ENCODE measurements at places on chromosomes 1 and 21.

GRCh38 chr1:92315766-92316599, 17.1 kb downstream of the RPAP2 start:
- DNase-seq = no peak

GRCh38 chr1:83689921-83690868, 308.7 kb downstream of the TTLL7 start:
- DNase-seq = no peak

GRCh38 chr1:19011845-19012231, 55.4 kb upstream of the IFFO2 start:
- no peak for DNase-seq

GRCh38 chr1:29271724-29272123, 35.4 kb downstream of the PTPRU start:
- no peak for DNase-seq

- no peak for DNase-seq
Observed at GRCh38 chr21:46027851-46028493, 46.4 kb downstream of the COL6A1 start.

- DNase-seq = no peak
Observed at GRCh38 chr1:107379826-107380225, 239.0 kb downstream of the NTNG1 start.

DNA sequence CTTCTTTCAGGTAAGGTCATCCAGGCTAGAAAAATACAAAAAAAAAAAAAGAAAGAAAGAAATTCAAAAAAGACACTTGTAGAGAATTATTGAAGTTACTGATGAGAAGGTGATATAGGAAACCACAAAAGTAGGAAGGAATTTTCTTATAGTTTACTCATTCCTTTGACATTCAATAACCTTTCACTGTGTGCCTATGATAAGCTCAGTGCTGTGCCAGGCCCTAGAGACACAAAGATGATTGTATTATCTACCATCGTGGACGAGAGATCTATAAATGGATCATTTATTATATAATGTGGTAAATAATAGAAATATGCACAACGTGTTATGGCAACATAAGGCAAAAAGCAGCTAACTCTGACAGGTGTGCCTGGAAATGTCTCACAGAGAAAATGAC, 109.6 kb upstream of the NGF start:
- no peak for DNase-seq

- DNase-seq = no peak
Observed at GRCh38 chr21:45303091-45303615, 15.5 kb upstream of the POFUT2 start.

DNA sequence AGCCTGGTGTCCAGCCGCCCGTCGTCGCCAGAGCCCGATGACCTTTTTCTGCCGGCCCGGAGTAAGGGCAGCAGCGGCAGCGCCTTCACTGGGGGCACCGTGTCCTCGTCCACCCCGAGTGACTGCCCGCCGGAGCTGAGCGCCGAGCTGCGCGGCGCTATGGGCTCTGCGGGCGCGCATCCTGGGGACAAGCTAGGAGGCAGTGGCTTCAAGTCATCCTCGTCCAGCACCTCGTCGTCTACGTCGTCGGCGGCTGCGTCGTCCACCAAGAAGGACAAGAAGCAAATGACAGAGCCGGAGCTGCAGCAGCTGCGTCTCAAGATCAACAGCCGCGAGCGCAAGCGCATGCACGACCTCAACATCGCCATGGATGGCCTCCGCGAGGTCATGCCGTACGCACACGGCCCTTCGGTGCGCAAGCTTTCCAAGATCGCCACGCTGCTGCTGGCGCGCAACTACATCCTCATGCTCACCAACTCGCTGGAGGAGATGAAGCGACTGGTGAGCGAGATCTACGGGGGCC, 1.2 kb downstream of the OLIG2 start:
- DNase-seq = no peak

- DNase-seq = no peak
Observed at GRCh38 chr1:195715652-195716051, 892.6 kb downstream of the KCNT2 start.

- no peak for DNase-seq
Observed at GRCh38 chr1:66699213-66699612, 53.0 kb upstream of the DYNLT5 start.

- no peak for DNase-seq
Observed at GRCh38 chr21:41375875-41376274, 14.0 kb downstream of the MX2 start.

DNA sequence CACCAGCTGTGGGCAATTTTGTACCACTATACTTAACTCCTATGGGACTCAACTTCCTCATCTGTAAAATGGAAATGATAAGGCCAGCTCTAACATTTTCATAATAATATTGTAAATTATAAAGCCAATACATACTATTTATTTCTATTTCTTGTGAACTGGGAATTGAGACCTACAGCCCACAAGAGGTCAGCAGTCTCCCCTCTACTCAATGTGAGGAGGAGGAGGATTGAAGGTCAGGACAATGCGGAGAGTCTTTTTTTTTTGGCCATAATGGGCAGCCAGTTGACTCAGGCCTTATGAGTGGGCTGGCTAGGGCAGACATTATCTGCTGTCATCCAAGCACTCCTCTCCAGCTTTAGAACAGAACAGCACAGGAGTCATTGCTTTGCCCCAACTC, 90.5 kb downstream of the NUF2 start:
- no peak for DNase-seq

- DNase-seq = no peak
Observed at GRCh38 chr1:203278082-203278884, 27.0 kb upstream of the BTG2 start.

GRCh38 chr1:71390518-71390917, 309.7 kb upstream of the ZRANB2 start:
- DNase-seq = no peak

GRCh38 chr1:9066945-9067807, 2.3 kb downstream of the SLC2A5 start:
- DNase-seq = no peak

GRCh38 chr1:206131037-206131436, 13.8 kb upstream of the AVPR1B start:
- no peak for DNase-seq

DNA sequence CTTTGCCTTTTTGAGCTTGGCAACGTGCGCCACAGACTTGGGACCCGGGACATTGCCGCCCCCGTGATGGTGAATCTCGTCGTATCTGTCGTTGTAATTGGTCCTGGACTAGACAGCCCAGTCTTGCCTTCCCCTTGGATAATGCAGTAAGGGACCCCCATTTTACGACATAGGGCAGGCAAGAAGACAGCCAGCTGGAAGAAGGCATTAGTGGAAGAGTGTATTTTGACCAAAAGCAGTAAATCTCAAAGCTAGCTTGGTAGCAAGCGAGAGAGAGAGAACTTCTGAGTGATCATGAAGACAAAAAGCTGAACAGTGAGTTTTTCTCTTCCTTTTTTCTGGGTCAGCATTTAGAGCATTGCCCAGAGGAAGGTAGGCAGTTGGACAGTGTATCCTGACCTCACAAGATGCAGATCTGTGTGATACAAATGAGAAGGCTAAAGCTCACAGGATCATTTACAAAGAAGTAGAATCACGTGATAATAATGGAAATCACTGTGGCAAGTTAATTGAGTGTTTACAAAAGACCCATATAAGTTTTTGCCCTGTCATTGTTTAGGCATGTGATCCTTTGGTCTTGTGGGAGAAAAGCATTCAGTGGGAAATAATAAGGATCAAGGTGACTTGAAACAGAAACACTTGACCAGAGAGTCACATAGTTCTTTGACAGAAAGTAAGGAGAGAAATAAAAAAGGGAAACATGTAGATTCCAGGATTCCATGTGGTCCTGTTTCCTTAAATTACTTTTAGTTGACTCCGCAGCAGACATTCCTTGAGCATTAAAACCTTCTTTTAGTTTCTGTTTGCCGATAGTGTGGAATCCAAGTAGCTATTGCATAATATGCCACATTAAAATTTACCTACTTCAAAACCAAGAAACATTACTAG, 66.3 kb downstream of the CNST start:
- DNase-seq = no peak

DNA sequence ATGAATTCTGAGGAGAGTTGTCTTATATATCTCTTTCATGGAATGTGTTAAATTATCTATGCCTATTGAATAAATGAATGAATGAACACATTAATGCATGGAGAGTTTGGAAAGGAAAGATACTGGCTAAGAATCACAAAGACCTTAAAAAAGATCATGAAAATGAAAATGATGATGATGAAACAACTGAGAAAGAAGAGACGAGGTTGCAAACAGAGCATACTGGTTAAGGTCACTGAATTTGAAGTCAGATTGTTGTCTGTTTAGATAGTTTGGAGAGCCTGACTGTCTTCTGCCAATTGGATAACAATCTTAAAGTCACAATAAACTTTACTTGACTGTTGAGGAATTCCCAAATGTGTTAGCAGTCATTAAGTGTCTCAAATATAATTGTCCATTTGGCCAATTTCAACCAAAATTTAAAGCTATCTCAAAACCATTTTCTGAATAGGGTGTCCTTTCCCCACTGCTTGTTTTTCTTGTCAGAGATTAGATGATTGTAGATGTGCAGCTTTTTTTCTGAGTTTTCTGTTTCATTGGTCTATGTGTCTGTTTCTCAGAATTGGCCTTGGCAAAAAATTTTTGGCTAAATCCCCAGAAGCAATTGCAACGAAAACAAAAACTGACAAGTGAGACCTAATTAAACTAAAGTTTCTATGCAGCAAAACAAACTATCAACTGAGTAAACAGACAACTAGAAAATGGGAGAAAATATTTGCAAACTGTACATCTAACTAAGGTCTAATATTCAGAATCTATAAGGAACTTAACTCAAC, 132.2 kb downstream of the PTGER3 start:
- DNase-seq = no peak

GRCh38 chr21:15148437-15148836, 83.6 kb upstream of the NRIP1 start:
- DNase-seq = no peak

DNA sequence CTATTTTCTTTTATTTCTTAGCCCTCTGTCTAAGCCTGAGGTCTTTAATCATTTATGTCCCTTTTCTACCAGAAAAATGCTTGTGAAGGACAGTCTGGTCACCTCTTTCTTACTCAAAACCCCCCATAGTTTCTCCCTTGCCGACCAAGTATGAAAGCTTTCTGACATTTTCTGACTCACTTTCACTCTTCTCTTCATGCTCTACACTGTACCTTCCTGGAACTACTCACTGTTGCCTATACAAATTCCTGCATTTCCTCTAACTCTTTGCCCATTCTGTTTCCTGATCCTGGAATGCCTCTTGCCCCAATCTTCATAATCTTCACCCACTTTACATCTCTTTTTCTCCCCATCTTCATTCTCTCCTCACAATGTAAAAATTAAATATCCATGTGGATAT, 380.0 kb downstream of the HHIPL2 start:
- DNase-seq = no peak

DNA sequence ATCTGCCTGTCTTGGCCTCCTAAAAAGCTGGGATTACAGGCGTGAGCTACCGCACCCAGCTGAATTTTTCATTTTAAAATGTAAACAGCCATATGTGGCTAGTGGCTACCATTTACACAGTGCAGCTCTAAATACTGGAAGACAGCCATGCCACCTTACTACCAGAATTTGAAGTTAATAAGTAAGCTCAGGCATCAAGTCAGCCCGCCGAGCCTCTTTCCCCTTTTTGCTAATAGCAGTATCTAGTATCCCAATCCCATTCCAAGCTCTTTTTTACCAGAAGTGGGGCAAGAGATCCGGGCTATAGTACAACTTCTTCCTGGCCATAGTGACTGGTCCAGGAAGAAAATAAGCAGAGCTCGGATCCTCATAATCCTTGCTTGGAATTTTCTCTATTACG, 15.1 kb downstream of the TAF13 start:
- no peak for DNase-seq

GRCh38 chr1:231616667-231617066, 9.9 kb upstream of the DISC1 start:
- no peak for DNase-seq

DNA sequence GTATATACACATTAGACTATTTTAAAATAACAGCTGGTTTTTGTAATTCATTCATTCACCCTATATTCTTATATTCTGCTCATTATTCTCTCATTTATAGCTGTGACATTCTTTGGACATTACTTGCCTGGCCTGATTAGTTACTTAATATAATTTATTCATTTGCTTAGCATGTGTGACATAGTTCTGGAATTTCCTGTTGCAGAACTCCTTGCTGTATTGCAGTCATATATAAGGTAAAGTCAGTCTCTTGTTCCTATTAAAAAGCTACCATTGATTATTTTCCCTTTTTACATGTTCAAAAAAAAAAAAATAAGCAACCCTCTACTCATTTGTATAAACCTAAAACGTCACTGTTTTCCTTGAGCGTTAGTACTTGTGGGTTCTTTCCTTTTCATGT, 23.9 kb downstream of the GNAT2 start:
- DNase-seq = no peak

DNA sequence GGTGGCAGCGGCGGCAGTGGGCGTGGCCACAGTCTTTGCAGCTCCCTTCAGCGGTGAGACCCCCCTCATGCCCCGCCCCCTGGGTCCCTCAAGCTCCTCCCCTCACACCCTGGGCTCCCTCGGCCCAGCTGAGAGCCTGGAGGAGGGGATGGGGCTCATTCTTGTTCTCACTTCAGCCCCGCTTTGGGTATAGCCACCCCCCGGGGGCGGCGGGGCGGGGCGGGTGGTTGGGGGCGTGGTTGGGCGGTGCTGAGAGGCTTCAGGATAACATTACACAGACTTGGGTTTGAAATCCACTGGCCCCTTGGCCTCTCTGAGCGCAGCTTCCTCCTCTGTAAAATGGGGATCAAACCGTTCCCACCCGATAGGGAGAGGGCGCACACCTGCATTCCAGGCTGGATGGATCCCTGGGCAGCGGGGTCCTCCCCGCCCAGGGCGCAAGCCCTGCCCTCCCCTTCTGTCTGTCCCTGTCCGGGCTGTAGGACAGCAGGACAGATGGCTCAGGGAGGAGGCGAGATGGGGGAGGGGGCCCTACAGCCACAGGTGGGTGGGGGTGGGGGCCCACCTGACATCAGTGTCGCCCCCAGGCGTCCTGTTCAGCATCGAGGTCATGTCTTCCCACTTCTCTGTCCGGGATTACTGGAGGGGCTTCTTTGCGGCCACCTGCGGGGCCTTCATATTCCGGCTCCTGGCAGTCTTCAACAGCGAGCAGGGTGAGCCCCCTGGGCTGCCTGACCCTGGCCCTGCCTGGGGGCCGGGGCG, 5.1 kb downstream of the CLCNKA start:
- DNase-seq = peak; percentile 23

DNA sequence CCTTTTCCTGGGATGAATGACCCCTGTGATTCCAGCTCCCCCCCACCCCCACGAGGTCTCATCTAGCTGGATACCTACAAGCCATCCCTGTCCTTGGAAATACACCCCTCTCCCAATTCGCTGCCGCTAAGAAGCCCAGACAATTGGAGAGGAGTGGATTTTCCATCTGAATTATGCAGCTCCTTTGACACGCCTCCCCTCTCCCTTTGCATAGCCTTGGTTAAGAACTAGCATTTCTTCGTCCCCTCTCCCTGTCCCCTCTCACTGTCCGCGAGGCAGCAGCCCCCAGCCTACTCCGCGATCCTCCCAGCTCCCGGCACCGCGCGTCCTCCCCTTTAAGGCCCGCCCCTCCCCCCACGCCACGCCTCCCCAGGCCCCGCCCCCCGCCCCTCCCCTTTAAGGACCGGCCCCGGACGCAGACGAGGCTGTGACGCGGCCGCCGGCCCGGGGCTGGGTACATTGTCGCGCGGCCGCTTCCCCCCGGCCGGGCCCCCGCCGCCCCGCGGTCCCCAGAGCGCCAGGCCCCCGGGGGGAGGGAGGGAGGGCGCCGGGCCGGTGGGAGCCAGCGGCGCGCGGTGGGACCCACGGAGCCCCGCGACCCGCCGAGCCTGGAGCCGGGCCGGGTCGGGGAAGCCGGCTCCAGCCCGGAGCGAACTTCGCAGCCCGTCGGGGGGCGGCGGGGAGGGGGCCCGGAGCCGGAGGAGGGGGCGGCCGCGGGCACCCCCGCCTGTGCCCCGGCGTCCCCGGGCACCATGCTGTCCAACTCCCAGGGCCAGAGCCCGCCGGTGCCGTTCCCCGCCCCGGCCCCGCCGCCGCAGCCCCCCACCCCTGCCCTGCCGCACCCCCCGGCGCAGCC, at the start of gene MAPKAPK2:
TSS of gene MAPKAPK2 (plus strand) at position 428 of the 856 bp plus-strand sequence. CDS start at position 753, 325 bp downstream.
- peak; percentile 67 for DNase-seq
